ENCODE measurements at places on chromosomes 12 and 14. TPM values are rescaled to one million over a fixed set of nuclear protein-coding genes. Genes with fewer than 3 reads are reported as not detected.

VRTN gene
- 1.7 TPM for total RNA-seq

DNA sequence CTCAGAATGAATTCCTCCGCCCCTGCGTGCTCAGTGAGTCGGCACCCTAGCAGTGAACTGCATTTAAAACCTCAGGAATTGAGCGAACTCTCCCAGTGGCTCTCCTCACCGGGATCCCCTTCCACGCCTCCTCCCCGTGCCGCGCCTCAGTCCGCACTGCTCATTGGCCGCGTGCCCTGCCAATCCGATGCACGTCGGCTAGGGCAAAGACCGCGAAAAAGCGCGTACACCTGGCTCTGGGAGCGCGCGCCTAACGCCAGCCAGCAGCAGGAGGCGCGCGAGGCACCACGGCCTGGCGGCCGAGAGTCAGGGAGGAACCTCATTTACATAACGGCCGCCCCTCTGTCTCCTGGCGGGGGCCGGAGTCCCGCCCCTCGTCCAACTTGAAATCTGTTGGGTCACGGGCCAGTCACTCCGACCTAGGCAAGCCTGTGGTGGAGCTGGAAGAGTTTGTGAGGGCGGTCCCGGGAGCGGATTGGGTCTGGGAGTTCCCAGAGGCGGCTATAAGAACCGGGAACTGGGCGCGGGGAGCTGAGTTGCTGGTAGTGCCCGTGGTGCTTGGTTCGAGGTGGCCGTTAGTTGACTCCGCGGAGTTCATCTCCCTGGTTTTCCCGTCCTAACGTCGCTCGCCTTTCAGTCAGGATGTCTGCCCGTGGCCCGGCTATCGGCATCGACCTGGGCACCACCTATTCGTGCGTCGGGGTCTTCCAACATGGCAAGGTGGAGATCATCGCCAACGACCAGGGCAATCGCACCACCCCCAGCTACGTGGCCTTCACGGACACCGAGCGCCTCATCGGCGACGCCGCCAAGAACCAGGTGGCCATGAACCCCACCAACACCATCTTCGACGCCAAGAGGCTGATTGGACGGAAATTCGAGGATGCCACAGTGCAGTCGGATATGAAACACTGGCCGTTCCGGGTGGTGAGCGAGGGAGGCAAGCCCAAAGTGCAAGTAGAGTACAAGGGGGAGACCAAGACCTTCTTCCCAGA lies at the start of gene HSPA2:
Gene HSPA2 (plus strand): TSS at position 534 of the 995 bp plus-strand sequence. CDS start 109 bp downstream, at position 643.
- no peaks in the 10 kb centered on the region for H3K27me3 ChIP-seq
- no peaks in the 10 kb centered on the region for H3K36me3 ChIP-seq
- H3K4me1 ChIP-seq = peaks cover 14% of the 10 kb centered on the region
- peak; percentile 98 for DNase-seq

GRCh38 chr12:2615665-2616402 lies 178.9 kb upstream of the FKBP4 start:
- H3K36me3 ChIP-seq = no peaks in the 10 kb centered on the region
- no peak overlapping the region for H3K4me3 ChIP-seq
- H3K4me1 ChIP-seq = no peaks in the 10 kb centered on the region
- H3K27ac ChIP-seq = no peak overlapping the region

DNA sequence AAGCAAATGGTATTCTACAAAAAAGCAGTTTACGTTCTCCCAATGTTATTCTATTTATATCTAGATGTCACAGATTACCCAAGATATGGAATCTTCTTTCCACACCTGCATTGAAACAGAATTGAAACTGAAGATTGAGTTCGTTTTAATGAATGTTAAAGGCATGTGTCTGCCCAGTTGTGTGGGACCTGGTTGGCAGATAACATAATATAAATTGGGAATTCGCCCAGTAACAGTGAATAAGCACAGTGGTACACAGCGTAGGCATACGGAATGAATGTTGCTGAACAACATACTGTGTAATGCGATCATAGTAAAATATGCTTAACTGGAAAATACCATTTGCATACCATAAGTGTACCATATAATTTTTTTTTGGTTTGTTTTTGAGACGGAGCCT lies 4.3 kb downstream of the KHNYN start:
- H3K36me3 ChIP-seq = peaks cover 7% of the 10 kb centered on the region
- DNase-seq = no peak
- no peak overlapping the region for H3K4me3 ChIP-seq
- H3K27me3 ChIP-seq = no peaks in the 10 kb centered on the region
- H3K4me1 ChIP-seq = peaks cover 19% of the 10 kb centered on the region

GRCh38 chr12:29691161-29691854 lies 92.4 kb downstream of the TMTC1 start:
- no peak overlapping the region for H3K27ac ChIP-seq
- no peaks in the 10 kb centered on the region for H3K4me1 ChIP-seq
- DNase-seq = no peak
- H3K4me3 ChIP-seq = no peak overlapping the region
- H3K36me3 ChIP-seq = no peaks in the 10 kb centered on the region

DNA sequence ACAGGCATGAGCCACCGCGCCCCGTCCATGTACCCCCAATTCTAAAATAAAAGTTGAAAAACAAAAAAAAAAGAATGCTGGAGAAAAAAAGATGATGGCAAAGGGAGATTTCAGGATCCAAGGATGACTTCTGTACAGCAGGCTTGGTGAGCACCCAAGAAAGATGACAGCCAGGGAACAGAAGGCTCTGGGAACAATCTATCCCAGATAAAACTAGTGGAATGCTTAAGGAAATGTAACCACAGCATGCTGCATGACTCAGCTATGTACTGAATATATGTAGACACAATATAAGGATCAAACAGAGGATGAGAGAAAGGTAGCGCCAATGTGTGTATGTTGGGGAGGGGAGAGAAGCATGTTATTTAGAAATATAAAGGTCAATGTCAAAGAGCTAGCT lies 123.7 kb upstream of the TMTC1 start:
- H3K36me3 ChIP-seq = no peaks in the 10 kb centered on the region
- no peak for DNase-seq
- no peak overlapping the region for H3K4me3 ChIP-seq
- H3K27ac ChIP-seq = no peak overlapping the region
- H3K27me3 ChIP-seq = no peaks in the 10 kb centered on the region
